ENCODE measurements at places on chromosomes 2 and 18.

- no peak for DNase-seq
Observed at GRCh38 chr2:143481237-143481623, 352.0 kb downstream of the ARHGAP15 start.

DNA sequence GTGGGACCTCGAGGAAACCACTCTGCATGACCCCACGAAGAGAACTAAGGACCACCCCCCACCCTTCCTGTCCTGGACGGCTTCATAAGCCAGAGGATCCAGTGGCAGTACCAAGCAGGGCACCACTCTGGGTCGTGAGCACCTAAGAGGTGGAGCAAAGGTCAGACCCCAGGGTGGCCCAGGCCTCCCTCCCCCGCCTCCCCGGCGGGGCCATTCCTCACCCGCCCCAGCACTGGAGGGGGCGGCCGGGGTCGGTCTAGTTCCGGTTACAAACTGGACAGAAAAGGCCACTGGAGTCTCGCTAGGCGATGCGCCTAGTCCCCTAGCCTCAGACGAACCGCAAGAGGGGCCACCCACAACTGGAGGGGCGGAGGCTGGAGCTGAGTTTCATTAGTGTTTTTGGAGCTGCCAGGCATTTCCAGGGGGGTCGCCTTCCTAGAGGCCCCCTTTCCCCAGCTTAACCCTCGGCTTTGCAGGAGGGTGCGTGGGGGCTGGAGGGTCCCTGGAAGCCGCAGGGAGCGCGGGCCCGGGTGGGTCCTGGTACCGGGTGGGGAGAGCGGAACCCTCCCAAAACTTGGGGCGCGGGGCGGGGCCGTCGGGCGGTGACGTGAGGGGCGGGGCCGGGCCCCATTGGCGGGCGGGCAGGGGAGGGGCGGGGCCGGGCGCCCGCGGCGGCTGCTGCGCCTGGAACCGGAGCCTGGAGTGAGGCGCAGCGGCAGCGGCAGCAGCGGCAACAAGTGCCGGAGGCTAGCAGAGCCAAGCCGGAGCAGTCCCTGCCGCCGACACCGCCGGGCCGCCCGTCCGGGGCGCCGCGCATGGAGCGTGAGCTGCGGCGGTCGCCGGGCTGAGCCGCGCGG is at the start of gene B3GNT2:
Gene B3GNT2 (plus strand): TSS at position 695 of the 857 bp plus-strand sequence. CDS start 26,106 bp downstream, outside the sequence.
- DNase-seq = no peak

DNA sequence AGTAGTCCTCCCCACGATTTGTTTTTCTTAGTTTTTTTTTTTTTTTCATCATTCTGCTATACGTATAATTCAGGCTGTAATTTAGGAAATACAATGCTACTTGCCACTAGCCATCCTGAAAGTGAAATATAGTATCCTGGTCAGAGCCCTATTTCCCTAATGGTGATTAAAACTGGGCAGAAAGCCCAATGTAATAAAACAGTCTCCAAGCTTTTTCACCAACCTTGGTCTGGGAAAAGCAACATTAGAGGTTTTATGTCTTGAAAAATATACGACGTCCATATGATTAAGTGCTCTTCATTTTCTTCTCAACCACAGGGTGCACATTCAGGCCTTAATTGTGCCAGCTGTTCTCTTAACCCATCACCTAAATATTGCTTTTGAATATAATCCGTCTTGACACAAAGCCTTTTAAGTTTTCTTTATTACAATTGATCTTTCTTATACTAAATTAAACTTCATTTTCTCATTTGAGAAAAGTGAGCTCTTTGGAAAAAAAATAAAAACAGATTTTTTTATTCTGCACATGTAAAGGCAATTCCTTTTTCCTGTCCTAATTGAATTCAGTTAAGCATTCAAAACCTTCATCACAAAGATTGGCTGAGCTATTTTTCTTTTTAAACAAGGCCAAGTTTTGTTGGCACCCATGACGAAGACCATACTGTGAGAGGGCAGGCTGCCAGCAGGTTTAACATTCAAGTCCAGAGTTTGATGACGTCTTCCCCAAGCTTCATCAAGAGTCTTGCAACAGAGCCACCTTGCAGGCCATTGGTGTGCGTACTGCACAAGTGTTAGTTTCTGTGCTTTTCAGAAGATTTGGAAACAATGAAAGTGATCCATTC is 52.7 kb downstream of the MAP2 start:
- no peak for DNase-seq

- no peak for DNase-seq
Observed at GRCh38 chr2:149271575-149271974, 58.8 kb upstream of the LYPD6 start.

GRCh38 chr2:154720651-154721050 is 22.2 kb downstream of the KCNJ3 start:
- DNase-seq = no peak
